ENCODE measurements at places on chromosomes 3 and 15.

DNA sequence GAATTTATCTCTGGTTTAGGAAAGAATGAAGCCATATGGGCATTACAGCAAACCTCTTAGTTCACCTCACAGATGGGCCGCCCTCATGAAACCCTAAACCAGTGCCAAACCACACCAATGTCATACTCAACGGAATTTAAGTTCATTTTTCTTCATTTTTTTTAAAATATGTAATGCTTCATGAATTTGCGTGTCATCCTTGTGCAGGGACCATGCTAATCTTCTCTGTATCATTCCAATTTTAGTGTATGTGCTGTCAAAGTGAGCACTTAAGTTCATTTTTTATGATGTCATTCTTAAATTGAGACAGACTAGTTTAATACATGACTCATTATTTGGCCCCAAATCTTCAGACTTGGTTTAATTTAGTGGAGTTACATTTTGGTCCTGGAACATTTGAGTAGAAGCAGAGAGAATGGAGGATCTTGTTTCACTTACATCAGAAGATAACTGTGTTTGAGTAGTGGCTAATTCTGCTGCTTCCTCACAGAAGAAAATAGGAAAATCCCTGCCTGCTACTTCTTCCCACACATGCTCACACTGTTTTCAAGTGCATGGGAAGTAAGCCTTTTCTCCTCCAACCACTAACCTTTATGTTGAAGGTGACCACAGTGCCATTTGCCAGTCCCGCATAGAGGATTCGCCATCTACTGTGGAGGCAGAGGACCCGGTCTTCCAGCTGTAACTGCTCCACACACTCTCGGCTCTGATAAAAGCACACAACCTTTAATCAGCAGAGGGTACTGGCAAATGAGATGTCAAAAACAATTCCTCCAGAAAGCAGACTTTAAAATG lies 63.3 kb downstream of the ZNF106 start:
- DNase-seq, result peak; percentile 92

DNA sequence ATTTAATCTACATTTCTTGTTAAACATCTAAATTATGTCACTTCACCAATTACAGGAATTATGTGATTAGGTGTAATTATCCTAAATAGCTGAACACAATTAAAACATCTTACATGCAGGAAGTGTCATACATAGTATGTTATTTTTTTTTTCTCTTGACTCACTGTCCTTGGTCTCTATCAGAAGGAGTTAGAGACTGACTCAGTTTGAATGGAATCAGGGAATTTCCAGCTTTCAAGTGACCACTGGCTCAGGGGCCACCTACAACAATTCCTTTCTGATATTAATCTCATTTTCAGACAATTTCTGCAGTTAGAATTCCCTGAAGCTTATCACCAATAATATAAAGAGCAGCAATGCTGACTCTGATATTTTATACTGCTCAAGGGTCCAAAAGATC lies 400.7 kb downstream of the ROBO1 start:
- DNase-seq, result peak; percentile 46

- no peak for DNase-seq
These were observed 298.3 kb downstream of the LPP start for GRCh38 chr3:188452158-188452772.

DNA sequence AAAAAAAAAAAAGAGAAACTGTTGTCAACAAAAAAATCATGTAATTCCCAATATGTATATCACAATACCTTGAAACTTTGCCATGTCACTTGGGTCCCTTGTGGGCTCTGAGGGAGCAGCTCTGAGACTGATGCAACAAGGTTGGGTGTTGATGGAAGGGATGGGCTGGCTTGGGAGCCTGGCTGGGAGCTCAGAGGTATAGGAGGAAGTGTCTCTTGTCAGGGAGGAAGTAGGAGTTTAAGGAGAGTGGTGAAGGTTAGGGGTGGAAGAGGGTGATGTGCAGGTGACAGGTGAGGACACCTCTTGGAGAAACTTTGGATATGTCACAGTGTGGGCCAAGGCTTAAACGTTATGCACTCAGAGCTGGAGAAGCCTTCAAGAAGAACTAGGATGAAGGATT lies 2.0 kb upstream of the TM6SF1 start:
- no peak for DNase-seq

DNA sequence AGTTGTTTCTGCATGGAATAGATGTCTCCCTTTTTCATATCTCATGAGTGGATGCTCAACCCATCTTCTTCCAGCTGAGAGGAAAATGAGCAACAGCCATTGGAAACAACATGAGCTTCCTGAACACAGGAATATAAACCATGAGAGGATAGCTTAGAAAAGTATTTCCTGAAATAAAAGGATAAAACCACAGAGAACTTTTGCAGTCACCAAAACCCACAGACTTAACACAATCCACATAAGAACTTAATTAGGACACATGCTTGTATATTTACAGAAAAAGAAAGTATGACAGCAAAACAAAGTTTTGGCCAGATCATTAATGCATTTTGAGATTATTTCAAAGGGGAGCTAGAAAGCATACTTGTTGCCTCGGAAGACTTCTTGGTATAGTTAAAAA lies 180.5 kb upstream of the RASGRP1 start:
- no peak for DNase-seq
